AG10803 (cell line): ENCODE measurements at places on chromosomes 16 and 17.

DNA sequence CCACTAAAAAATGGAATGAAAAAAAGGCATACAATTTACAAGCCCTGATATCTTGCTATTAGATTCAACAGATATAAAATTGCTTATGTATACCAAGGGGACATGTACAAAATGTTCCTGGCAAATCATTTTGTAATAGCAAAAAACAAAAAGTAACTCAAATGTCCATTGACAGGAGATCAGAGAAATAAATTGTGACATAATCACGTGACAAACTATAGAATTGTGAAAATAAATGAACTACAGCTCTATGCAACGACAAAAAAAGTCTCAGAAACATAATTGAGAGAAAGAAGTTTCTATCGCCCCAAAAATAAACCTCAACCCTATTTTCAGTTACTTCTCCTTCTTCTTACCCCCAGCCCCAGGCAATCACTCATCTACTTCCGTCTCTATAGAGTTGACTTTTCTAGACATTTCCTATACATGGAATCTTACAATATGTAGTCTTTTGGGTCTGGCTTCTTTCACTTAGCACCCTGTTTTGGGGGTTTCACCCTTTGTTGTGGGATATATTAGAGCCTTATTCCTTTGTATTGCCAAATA is 12.1 kb upstream of the ACE start:
- no peak for DNase-seq

- DNase-seq = no peak
These were observed 1.5 kb downstream of the ABCC3 start for GRCh38 chr17:50635982-50636803.

DNA sequence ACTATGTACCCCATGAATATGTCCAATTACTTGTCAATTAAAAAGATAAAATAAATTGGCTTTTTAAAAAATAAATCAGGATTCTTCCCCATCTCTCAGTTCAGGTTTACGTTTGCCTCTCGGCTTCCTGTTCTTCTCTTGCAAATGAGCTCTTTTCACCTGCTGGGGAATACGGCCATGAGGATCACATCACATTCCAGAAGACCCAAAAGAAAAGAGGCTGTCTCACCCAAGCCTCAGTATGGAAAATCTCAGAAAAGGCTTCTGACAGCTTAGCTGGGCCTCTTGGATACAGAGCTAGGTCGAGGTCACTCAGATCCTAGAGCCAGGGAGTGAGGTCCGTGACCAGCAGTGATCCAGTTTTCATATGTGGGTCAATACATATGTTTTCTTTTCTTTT is 171.2 kb upstream of the SDK2 start:
- no peak for DNase-seq

DNA sequence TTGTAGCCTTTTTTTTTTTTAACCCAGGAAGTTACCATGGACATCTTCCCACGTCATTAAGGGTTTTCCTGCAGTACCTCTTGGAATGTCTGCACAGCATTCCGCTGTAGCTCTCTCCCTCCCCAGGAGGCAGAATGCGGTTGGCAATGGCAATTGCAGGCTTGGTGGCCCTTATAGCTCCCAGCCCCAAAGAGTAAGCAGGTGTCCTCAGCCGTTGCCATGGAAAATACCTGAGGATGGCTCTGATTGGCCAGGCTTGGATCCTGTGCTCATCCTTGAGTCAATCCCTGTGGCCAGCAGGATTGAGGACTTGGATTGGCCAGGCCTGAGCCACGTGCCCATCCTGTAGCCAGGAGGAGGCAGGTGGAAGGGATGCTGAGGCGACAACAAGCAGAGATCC is 15.5 kb upstream of the TIMP2 start:
- DNase-seq = no peak

GRCh38 chr17:35733366-35733765 is 1.9 kb downstream of the RASL10B start:
- no peak for DNase-seq

GRCh38 chr16:23682181-23682580 is 3.5 kb downstream of the PLK1 start:
- DNase-seq = peak; percentile 53

GRCh38 chr16:8867216-8867931 is 1.4 kb downstream of the CARHSP1 start:
- DNase-seq = no peak

GRCh38 chr17:7436556-7437368 is 1.5 kb downstream of the TMEM102 start:
- DNase-seq = peak; percentile 67

GRCh38 chr16:83577078-83577745 is 230.6 kb upstream of the HSBP1 start:
- no peak for DNase-seq

- DNase-seq = no peak
These were observed 5.3 kb upstream of the FOXN1 start for GRCh38 chr17:28500712-28501379.

DNA sequence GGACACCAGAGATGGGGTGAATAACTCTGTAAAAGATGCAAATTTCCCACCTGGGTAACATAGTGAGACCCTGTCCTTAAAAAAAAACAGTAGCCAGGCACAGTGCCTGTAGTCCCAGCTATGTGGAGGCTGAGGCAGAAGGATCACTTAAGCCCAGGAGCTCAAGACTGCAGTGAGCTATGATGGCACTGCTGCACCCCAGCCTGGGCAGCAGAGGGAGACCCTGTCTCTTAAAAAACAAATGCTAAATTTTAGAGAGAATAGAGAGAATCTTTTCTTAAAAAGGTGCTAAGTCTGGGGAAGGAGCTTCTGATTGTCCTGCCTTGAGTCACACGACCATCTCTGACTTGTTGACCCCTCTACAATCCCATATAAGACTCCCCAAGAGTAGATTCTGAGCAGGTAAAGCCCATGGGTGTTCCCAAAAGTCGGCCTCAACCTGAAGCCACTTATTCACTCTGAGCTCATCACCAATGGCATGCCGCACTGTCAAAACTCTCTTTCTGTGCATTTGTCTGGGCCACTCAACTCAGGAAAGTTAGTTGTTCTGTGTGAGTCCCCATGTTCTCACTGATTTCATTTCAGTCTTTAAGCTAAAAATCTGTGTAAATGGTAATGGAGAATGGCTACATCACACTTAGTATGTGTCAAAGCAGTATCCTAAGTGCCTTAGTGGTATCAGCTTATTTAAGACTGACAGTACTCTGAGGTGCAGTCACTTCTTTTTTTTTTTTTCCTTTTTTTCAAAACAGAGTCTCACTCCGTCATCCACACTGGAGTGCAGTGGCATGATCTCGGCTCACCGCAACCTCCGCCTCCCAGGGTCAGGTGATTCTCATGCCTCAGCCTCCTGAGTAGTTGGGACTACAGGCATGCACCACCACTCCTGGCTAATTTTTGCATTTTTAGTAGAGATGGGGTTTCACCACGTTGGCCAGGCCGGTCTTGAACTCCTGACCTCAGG is 41.6 kb downstream of the PRKCB start:
- DNase-seq = no peak

- DNase-seq = peak; percentile 50
These were observed 5.5 kb upstream of the KIF22 start for GRCh38 chr16:29784901-29785500.

DNA sequence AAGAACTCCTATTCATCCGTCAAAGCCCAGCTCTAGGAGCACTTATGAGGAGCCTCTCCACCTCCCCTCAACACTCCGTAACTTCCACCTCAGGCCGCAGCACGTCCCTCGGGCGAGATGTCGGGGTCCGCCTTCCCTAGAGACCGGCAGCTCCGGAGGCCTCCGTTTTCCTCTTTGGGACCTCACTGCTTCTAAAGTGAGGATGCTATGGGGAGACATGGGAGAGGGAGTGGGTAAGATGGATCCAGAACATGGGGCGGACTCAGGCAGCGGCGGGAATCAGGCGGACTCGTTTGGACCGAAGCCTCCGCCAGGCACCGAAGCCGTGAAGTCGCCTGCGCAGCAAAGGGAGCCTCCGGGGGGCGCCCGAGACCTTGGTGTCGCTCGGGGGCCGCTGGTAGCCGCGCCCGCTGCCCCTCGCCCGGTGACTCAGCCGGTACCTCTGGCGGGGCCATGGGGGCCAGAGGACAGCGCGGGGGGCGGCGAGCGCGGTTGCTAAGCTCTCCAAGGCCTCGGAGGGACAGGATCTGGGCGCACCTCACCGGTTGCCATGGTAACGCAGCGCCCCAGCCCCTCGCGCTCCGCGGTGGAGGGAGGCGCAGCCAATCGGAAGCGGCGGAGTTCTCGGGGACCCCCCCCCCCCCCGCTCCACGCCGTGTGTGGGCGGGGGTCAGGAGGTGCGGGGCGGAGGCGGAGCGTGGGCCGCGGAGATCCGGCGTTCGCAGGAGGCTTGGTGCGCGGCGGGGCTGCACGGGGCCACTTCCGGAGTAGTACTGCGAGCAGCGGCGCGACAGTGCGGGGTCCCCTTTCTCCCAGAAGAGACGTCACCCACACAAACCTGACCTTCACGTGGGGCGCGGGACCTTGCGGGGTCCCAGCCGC is 1.3 kb upstream of the HIC1 start:
- DNase-seq = peak; percentile 76

DNA sequence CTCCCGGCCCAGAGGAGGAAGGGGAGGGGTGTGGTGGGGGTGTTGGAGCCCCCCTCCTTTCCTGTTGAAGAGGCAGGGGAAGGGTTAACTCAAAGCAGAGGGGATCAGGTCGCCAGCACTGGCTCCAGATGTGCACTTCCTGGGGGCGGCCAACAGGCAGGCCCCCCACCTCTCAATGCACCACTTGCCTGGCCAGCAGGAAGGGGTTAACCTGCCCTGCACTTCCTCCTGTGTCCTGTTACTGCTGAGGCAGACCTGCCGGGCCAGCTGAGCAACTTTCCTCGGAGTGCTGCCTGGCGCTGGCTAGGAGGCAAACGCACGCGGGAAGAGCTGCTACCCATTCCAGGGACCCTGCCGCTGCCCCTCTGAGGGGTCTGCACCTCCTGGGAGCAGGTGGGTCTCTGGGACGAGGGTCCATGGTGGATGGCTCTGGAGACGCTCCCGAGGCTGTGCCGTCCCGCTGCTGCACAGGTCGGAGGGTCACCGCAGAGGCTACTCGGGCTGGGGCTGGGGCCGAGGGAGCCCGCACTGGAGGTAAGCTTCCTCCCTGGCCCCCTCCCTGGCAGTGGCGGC is at the start of gene EPN3:
Gene EPN3 (plus strand): TSS at position 284 of the 573 bp plus-strand sequence. CDS start 3,822 bp downstream, outside the sequence.
- no peak for DNase-seq

DNA sequence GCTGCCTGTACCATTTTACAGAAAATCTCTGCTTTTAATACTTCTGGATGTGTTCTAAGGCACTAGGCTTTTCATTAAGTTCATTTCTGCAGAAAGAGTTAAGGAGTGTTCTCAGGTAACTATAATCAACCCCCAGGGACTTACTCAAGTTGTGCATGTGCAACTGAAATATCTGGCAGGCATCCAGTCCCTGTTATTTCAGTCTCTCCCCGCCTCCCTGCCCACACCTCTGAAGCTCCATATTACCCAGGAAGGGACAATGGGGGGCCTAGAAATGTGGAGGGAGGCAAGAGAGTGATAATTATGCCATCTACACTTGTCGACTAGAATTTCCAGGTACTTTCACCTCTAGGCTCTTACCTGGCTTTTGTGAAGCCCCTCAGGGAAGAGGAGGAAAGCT is 432.2 kb downstream of the MAF start:
- no peak for DNase-seq

- peak; percentile 20 for DNase-seq
These were observed 4.8 kb downstream of the GSG1L2 start for GRCh38 chr17:9817086-9817485.

- no peak for DNase-seq
These were observed 19.3 kb downstream of the ZNF750 start for GRCh38 chr17:82820278-82821251.
